NCI-H510A treated with DMSO at 0.1 percent for 48 hours (cell line): ENCODE measurements at places on chromosomes 4 and X.
A peak's percentile ranks its signal among the peaks of the same experiment; 100 is the strongest.

- DNase-seq = peak; percentile 47
Measured at GRCh38 chr4:115145393-115146160, 32.2 kb upstream of the NDST4 start.

DNA sequence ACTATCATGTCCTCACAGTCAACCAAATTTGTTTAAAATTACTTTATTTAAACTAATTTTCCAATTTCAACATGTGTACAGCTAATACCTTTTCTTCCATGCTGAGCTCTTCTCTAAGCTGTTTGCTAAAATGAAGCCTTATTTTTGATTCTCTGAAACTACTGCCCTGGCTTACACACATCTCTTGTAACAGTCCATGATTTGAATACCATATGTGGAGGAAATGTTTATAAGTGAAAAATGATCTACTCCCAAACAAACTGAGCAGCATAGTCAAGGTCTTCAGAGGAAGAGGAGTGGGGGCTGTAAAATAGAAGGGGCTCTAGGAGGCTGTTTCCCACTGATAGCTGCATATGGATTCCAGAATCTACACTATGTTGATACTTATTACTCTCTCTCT, 188.7 kb downstream of the ANKRD50 start:
- no peak for DNase-seq

GRCh38 chr4:126405369-126405982, 1090.7 kb downstream of the FAT4 start:
- no peak for DNase-seq

DNA sequence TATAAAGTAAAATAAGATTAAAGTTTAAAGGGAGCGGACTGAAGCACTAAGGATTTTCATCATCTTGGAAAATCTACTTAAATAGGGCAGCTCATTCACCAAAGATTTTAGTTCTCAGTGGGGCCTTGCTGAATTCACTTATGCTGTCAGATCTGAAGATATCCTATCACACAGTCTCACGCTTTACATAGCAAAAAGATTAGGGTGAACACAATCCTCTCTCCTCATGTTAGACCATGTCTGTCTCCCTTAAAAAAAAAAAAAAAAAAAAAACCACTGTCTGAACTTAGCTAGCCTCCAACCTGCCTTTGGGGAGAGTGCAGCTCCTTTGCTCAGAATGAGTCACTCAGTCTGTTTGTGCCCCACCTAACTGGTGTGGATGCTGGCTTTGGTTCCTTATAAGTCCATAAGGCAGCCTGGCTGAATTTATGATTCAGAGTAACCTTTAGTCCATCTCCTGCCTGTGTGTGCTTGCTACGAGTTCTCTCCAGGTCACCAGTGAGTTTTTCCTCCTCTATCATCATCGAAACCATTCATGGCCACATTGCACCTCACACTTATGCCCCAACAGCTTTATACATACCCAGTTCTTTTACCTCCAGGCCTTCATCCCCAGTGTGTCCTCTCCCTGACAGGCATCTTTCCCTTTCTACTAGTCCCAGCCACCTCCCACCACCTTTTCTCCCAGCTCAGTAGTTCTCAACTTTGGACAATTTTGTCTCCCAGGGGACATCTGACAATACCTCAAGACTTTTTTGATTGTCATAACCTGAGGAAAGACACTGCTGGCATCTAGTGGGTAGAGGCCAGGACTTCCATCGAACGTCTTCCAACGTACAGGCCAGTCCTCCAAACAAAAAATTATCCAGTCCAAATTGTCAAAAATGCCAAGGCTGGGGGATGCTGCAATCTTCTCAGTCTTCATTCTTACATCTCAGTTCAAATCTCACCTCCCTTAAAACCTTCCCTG, 220.7 kb upstream of the EMCN start:
- no peak for DNase-seq

- no peak for DNase-seq
Measured at GRCh38 chr4:173525118-173526011, 4.7 kb downstream of the HAND2 start.

GRCh38 chr4:119932277-119932676, 134.4 kb downstream of the MAD2L1 start:
- no peak for DNase-seq

DNA sequence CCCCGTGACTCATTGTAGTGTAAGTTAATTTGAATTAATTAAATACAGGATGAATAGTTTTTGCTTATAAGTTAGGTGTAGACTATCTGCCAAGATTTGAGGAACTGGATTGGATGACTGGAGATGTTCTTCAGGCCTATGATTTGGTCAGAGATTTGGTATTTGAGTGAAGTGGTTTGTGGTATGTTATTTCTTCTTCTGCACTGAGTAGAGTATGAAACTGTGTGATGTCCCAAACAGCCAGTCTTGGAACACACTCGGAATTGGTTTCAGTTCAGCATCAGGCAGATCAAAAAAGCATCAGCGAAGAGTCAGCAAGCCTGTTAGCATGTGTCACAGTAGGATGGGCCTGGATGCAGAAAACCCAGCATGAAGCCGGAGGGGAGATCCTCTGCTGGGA, 294.1 kb downstream of the ARHGAP10 start:
- DNase-seq = no peak

- DNase-seq = no peak
Measured at GRCh38 chr4:176818531-176818930, 25.8 kb upstream of the VEGFC start.

GRCh38 chr4:186902361-186902760, 178.7 kb upstream of the FAT1 start:
- DNase-seq = no peak
